Smooth muscle cell of bladder (primary cell): ENCODE measurements at places on chromosomes 7 and 10. TPM values are rescaled to one million over a fixed set of nuclear protein-coding genes. Genes with fewer than 3 reads are reported as not detected.

Gene GLI3
- total RNA-seq: 4.1 and 5.1 TPM in 2 replicates

Gene WNT8B
- not detected in 2 replicates for total RNA-seq

Gene CH25H
- total RNA-seq: 0.55 and 0.57 TPM in 2 replicates

Gene FZD1
- total RNA-seq: 9.5 and 15.6 TPM in 2 replicates

Gene HOXA7
- 1.00 and 1.6 TPM in 2 replicates for total RNA-seq

Gene CTTNBP2
- 0.28 and 2.3 TPM in 2 replicates for total RNA-seq

Gene CYP3A5
- total RNA-seq: 0.28 and 0.37 TPM in 2 replicates

Gene LIPA
- 45.8 and 64.1 TPM in 2 replicates for total RNA-seq

Gene TUBB8
- under 0.01 TPM in 1 of 2 replicates, not detected in the other for total RNA-seq

Gene PODXL
- 0.28 and 0.83 TPM in 2 replicates for total RNA-seq

Gene CPA5
- not detected in 2 replicates for total RNA-seq

Gene EVX1
- total RNA-seq: under 0.01 TPM in 1 of 2 replicates, not detected in the other

Gene CTNNA3
- total RNA-seq: 0.09 TPM in 1 of 2 replicates, not detected in the other

Gene ASB10
- total RNA-seq: not detected in 2 replicates

Gene APBB1IP
- 0.85 and 2.2 TPM in 2 replicates for total RNA-seq

Gene GPR26
- total RNA-seq: not detected in 2 replicates

Gene ATOH7
- 0.09 TPM in 1 of 2 replicates, not detected in the other for total RNA-seq

Gene MSMB
- total RNA-seq: not detected in 2 replicates
